Adipose tissue (tissue), 3 donors: ENCODE measurements at places on chromosomes 3 and 15. TPM values are rescaled to one million over a fixed set of nuclear protein-coding genes. Genes with fewer than 3 reads are reported as not detected.

The TRIM42 gene
- not detected for polyA plus RNA-seq

The NEK10 gene
- 0.09 TPM for polyA plus RNA-seq

The ARIH1 gene
- 13.0 TPM for polyA plus RNA-seq

The HHATL gene
- 0.15 TPM for polyA plus RNA-seq

The HCN4 gene
- polyA plus RNA-seq, result 0.05 TPM

The SLC41A3 gene
- 31.3 TPM for polyA plus RNA-seq

The ZIC1 gene
- not detected for polyA plus RNA-seq

The CHDH gene
- polyA plus RNA-seq, result 0.22 TPM

The AP3B2 gene
- polyA plus RNA-seq, result 0.67 TPM

The DUOXA1 gene
- polyA plus RNA-seq, result 0.90 TPM

The LNP1 gene
- 1.2 TPM for polyA plus RNA-seq

The CTXN2 gene
- 0.05 TPM for polyA plus RNA-seq

The ITIH3 gene
- polyA plus RNA-seq, result 2.9 TPM

The NPAP1 gene
- polyA plus RNA-seq, result not detected

The TRPC1 gene
- polyA plus RNA-seq, result 0.78 TPM

The GABRR3 gene
- polyA plus RNA-seq, result not detected

The APOD gene
- 618 TPM for polyA plus RNA-seq

The GNAT1 gene
- not detected for polyA plus RNA-seq

The LINGO1 gene
- polyA plus RNA-seq, result 1.2 TPM

The C3orf70 gene
- polyA plus RNA-seq, result 1.1 TPM

The MEX3B gene
- polyA plus RNA-seq, result 1.2 TPM

The IGSF10 gene
- 0.74 TPM for polyA plus RNA-seq

The NXPE3 gene
- 6.0 TPM for polyA plus RNA-seq

The RYK gene
- 44.3 TPM for polyA plus RNA-seq

The OSBPL10 gene
- 1.0 TPM for polyA plus RNA-seq

The ZNF654 gene
- polyA plus RNA-seq, result 2.3 TPM

The ACTR8 gene
- polyA plus RNA-seq, result 8.0 TPM

The AHSG gene
- 0.06 TPM for polyA plus RNA-seq

The WDR49 gene
- polyA plus RNA-seq, result 0.16 TPM

The FEM1B gene
- polyA plus RNA-seq, result 15.6 TPM

The CIP2A gene
- 0.79 TPM for polyA plus RNA-seq

The SKOR1 gene
- not detected for polyA plus RNA-seq

The ASB14 gene
- polyA plus RNA-seq, result not detected

The ATP13A5 gene
- 0.05 TPM for polyA plus RNA-seq

The GRIP2 gene
- 0.14 TPM for polyA plus RNA-seq

The ZNF501 gene
- 0.91 TPM for polyA plus RNA-seq

The ITGA11 gene
- 0.56 TPM for polyA plus RNA-seq

The CLDN16 gene
- not detected for polyA plus RNA-seq

The SLC2A2 gene
- polyA plus RNA-seq, result not detected

The CCRL2 gene
- 2.0 TPM for polyA plus RNA-seq

The GOLGA6D gene
- polyA plus RNA-seq, result not detected

The TCF12 gene
- polyA plus RNA-seq, result 16.6 TPM

The ANKDD1A gene
- polyA plus RNA-seq, result 3.4 TPM

The FHIT gene
- 3.3 TPM for polyA plus RNA-seq

The TMEM41A gene
- polyA plus RNA-seq, result 3.6 TPM

The SCN5A gene
- 0.07 TPM for polyA plus RNA-seq

The RBP2 gene
- polyA plus RNA-seq, result 0.37 TPM

The MKRN3 gene
- 0.45 TPM for polyA plus RNA-seq

The FSTL1 gene
- 153 TPM for polyA plus RNA-seq

The SAMD7 gene
- polyA plus RNA-seq, result not detected

The LDHAL6B gene
- polyA plus RNA-seq, result not detected

The AADACL2 gene
- 1.1 TPM for polyA plus RNA-seq

The ADGRG7 gene
- polyA plus RNA-seq, result not detected

The LRRC31 gene
- not detected for polyA plus RNA-seq

The ZNF660 gene
- 1.3 TPM for polyA plus RNA-seq

The TYRO3 gene
- 13.2 TPM for polyA plus RNA-seq
